ENCODE measurements at places on chromosomes 16 and 17.

- DNase-seq: no peak
These were observed 7.7 kb downstream of the GIT1 start for GRCh38 chr17:29581583-29582253.

DNA sequence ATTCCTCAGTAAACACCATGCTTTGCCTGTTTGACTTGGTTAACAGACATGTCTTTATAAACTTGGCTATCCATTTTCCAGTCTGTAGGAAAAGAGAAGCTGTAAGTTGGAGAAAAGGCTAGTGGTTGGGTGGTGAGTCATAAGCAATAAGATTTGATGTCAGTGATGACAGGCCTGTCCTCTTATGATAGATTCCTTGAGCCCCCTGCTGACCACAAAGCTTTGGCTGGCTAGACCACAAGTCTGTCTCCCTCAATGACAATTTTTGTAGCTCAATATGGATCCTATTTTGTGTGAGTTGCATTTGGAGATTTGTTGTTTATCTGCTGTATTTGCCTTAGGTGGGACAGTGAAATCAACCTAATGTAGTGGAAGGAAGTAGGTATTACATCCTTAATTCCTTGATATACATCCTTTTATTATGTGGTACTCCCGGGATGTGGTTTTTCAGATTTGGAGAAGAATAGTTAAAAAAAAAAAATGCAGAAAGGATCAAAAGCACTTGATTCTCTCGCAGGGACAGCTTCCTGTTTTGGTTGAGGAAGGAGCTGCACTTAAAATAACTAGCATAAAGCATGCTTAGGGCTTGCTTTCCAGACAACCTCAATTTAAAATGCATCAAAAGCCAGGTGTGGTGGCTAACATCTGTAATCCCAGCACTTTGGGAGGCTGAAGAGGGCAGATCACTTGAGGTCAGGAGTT, 67.4 kb downstream of the SIAH1 start:
- peak; percentile 34 for DNase-seq

DNA sequence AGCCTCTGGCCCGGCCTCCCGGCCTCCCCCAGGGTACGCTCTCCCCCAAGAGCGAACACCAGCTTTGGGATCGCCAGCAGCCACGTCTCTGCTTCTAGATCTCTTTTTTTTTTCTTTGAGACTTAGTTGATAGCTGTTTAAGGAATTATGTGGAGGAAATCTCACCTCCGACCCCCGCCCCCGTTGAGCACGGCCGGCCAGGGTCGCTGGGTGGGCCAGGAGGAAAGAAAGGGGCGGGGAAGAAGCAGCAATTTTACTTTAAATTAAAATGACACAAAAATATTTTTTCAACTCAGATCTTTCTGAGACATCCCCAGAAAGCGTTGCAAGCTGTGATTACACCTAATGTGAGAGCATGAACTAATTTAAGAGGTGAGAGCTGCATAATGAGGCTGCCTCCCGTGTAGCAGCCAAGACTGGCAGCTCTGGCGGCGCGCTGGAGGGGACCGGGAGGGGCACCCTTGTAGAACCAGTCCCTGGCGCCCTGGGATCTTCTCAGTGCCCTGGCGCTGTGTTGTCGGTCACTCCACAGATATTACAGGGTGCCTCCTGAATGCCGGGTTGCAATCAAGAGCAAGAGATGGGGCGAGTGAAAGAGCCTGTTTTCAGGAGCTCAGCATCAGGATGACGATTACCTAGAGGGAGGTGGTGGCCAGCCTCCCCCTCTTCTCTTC, 1.9 kb upstream of the CBLN1 start:
- no peak for DNase-seq

DNA sequence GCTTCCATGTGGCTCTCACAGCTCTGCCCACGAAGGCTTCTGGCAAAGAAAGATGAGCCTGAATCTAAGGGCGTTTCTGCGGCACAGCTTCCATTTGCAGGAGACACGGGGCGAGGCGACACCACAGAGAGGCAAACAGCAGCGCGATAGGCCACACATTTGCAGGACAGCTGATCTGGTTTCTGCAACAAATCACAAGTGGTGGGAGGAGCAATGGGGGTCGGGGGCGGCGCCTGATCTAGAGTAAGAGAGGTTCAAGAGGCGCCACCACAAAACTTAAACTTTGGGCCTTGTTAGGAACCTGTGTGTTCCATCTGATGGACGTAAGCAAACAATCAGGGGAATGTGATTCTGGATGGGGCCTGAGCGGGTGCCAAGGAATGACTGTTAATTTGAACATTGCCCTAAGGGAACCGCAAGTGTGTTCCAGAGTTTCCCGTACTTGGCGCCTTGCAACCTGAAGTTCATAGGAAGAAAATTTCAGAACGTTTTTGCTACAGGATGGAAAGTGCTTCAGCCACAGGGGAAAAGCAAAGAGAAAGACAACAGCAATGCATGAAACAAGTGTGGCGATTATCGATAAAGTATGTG, 18.9 kb upstream of the ENPP7 start:
- no peak for DNase-seq

GRCh38 chr17:41932816-41933389, 2.5 kb downstream of the ODAD4 start:
- DNase-seq: no peak

DNA sequence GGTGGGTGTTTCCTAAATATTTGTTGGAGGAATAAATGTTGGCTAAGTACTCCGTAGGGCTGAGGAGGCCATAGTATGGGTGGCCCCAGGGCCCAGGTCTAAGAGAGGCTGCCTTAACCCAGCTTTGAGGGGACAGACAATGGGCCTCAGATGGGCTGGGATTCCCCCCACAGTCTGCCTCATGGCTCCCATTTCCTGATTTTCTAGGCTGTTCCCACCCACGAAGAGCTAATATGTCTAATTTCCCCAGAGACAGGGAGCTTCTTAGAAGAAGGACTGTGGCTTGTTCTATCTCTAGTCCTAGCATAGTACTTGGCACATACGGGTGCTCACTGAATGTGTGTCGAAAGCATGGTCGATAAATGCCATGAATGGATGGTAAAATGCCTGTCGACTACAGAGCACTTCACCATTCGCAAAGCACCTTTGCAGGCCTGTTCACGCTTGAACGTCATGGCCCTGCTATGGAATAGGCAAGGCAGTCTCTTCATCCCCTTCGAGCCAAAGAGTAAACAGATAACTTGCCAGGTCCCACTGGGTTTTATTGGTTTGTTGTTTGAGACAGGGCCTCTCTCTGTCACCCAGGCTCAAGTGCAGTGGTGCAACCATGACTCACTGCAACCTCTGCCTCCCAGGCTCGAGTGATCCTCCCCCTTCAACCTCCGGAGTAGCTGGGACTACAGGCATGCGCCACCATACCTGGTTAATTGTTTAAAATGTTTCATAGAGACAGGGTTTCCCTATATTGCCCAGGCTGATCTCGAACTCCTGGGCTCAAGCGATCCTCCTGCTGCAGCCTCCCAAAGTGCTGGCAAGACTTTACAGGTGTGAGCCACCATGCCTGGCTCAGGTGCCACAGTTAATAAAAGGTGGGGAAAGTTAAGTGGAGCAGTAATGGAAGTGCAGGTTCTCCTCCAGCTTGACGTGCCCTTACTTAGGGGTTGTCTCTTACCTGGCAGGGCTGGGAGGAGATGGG, 9.7 kb downstream of the CHAD start:
- no peak for DNase-seq

DNA sequence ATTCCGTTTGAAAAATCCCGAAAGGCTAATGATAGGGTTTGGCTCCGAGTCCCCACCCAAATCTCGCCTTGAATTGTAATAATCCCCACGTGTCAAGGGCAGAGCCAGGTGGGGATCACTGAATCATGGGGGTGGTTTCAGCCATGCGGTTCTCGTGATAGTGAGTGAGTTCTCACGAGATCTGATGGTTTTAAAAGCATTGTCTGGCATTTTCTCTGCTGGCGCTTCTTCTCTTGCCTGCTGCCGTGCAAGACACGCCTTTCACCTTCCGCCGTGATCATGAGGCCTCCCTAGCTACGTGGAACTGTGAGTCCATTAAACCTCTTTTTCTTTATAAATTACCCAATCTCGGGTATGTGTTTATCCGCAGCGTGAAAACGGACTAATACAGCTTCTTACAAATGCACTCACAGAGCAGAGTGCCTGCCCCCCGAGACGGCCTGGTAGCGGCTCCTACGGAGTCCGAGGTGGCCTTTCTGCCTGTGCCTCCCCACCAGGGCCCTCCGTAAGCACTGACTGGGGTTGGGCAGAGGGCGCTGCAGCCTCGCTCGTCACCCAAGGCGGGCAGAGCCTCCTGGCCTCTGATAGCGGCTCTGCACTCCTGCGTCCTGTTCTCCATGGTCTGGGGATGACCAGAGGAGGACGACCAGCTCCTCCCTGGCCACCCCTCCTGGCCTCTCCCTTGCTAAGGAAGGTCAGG, 131.7 kb downstream of the FOXL1 start:
- no peak for DNase-seq

- peak; percentile 47 for DNase-seq
These were observed 48.9 kb downstream of the SLFN5 start for GRCh38 chr17:35291802-35292201.

GRCh38 chr17:29573871-29574731, 5.6 kb downstream of the TP53I13 start:
- no peak for DNase-seq

DNA sequence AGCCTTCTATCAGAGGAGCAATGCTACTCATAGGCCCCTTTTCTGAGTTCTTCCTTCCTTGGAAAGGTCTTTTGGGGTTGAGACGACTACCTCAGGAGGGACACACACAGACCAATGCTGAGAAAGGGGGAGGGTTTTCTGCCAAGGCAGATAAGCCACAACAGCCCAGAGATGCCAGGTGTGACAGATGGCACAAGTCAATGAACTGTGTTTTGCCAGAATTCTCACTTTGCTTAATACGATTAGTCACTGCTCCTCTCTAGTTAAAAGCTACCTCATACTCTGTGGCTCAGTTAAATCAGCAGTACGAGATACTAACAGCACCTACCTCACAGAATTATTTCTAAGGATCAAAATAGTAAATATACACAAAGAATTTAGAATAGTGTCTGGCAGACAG, 8.0 kb downstream of the BRD7 start:
- DNase-seq: no peak

GRCh38 chr17:76480632-76481031, 13.2 kb downstream of the AANAT start:
- DNase-seq: no peak

GRCh38 chr17:65953316-65954147, 238.4 kb downstream of the CEP112 start:
- DNase-seq: no peak

DNA sequence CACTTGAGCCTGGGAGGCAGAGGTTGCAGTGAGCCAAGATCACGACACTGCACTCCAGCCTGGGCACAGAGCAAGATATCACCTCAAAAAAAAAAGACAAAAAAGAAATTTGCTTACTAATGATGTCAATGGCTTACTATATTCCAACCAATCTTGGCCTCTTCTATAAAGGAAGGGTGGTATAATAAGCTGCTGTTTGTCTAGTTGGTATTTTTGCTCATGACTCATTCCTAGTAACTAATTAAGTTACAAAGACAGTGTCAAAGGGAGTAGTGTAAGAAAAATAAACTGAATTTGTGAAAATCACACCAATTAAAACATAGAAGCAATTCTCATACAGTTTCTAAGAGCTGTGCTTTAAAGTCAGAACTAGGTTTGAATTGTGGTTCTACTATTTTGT, 82.5 kb downstream of the NLK start:
- no peak for DNase-seq

DNA sequence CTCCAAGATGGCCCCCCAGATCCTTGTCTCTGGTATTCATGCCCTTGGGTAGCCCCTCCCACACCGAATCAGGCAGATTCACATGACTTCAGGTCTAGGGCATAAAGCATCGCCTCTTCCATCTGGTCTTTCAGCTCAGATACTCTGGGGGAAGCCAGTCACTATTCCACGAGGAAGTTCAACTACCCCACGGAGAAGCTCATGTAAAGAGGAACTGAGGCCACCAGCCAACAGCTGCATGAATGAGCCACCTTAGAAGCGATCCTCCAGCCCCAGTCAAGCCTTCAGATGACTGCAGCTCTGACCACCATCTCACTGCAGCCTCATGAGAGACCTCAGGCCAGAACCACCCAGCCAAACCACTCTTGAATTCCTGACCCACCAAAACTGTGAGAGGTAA, 54.1 kb downstream of the SOCS3 start:
- DNase-seq: no peak

DNA sequence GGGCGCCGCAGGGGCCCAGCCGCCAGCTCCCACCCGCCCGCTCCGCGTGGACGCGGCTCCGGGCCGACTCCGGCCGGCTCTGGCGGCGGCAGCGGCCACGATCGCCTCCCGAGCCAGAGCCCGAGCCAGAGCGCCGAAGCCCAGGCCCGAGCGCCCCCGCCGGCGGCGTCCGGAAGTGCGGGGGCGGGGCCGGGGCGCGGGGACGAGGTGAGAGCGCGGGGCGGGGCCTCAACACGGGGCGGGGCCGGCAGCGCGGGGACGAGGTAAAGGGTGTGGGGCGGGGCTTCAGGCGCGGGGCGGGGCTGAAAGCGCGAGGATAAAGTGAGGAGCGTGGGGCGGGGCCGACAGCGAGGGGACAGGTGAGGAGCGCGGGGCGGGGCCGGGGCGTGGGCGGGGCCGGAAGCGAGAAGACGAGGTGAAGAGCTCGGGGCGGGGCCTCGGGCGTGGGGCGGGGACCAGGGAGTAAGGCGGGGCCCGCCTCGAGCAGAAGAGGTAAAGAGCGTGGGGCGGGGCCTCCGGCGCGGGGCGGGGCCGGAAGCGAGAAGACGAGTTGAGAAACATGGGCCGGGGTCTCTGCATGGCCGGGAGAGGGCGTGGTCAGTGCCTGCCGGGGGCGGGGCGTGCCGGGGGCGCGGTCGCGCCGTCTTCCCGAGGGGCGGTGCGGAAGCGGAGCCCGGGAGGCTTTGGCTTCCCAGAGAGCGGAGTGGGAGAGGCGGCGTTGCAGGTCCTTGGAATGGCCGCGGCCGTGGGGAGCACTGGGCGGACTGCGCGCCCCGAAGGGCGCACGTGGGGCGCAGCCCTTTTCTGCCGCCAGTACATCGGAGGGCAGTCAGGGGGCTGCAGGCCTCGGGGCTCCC, at the start of gene AXIN1:
TSS of gene AXIN1 (minus strand) at position 177 of the 857 bp plus-strand sequence. CDS start 5,698 bp downstream, outside the sequence.
- peak; percentile 92 for DNase-seq

- DNase-seq: no peak
These were observed 34.4 kb upstream of the CDRT4 start for GRCh38 chr17:15501793-15502192.

DNA sequence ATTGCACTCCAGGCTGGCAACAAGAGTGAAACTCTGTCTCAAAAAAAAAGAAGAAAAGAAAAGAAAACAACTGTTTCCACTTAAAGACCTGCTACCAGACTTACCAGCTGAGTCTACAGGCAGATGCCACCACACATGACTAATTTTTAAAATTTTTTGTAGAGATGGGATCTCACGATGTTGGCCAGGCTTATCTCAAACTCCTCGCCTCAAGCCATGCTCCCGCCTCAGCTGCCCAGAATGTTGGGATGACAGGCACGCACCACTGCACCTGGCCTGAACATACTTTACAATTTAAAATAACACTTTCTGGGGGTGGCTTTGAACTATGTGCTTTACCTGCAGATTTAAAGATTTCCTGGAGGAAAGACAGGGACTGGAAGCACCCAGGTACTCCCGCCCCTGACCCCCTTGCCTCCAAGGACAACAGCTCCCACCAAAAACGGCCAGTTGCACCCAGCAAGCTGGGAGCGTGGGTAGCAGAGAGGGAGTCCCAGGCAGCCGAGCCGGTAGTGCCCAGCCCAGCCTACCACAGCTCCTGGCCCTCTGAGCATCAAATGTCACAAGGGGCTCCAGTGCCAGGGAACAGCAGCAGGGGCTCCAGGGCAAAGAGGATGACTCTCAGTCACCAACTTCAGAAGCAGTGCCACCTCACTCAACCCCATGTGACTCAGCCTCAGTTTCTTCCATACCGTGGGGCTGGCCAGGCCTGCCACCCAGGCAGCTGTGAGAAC, 262.9 kb downstream of the PARN start:
- no peak for DNase-seq

All from AG08395 (cell line).